ENCODE measurements at places on chromosomes 2 and 18. TPM values are rescaled to one million over a fixed set of nuclear protein-coding genes. Genes with fewer than 3 reads are reported as not detected.

Gene ASTL
- total RNA-seq = 0.30 TPM

Gene EVX2
- total RNA-seq = not detected

Gene ST8SIA3
- total RNA-seq = not detected

DNA sequence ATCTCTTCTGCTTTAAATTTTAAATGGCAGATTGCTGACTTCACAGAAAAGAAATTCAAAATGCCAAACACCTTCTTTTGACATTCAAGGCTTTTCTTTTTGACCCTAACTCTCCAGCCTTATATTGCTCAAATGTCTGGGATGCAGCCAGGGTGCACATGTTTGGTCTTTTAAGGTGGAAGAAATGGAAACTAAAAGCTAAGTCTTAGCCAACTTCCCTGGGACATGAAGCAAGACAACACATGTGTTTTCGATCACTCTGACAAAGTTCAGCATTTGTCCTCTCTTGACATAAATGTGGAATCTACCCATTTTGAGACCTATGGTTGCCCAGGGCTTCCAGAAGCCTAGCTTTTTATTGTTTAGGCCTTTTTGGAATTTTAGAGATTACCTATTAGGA is 161.6 kb downstream of the RDH14 start:
- peak; percentile 36 for DNase-seq

DNA sequence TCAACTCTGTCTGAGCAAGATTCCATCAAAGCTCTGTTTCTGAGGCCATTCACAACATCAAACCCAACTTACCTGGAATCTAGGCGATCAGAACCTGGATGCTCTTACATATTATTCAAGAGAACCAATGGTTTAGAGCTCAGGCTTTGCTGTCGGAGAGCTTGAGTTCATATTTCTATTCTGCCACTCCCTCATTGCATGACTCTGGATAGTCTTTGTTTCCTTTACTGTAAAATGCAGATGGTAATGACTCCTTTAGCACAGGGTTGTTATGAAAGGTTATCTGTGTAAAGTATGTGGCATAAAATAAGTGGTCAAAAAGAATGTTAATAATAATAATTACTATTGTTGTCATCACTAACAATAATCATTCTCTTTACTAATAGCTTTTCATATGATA is 12.6 kb downstream of the RELCH start:
- no peak for DNase-seq

DNA sequence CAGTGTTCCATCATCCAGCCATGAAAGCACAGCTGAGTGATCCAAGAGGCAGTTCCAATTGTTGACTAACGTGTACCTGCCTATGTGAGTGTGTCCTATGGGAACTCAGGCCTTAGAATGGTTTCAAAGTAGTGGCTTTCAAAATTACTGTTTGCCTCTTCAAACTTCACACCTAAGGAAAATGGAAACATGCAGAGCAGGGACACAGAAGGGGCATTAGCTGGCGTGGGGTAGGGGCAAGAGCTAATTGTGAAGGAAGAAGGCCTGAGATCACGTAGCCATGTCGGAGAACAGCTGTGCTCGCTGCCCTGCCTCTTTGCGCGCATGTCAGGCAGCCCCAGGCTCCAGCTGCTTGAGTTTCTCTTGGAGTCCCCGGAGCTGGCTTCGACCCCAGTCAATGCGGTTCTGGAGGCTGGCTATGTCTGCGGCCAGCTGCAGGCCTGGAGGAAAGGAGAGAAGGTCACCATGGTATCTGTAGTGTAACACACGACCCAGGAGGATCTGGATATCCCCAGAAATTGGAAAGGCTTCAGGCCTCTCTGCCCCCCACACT is 3.8 kb upstream of the IMP4 start:
- no peak for DNase-seq

GRCh38 chr18:79940814-79941472 is 10.5 kb downstream of the SLC66A2 start:
- DNase-seq = no peak

- DNase-seq = no peak
These were observed 167.6 kb downstream of the FAM210A start for GRCh38 chr18:13558790-13559189.

DNA sequence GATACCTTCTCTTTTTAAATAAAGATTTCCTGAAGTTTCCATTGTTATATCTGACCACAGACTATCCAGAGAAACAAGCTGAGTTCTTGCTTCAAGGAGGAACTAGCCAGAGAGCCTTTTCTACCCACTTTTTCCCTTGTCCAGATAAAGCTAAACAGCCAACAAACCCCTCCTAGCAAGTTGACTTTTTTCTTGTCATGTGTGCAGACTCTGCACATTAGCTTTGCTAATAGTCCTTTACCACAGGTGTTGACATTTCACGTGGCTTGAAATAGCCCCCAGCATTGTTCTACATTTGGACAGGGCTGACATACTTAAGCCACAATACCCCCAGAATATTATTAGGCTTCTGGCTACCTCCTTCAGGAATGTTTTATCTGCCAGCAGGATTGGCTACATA is 40.7 kb downstream of the PCBP1 start:
- DNase-seq = no peak

DNA sequence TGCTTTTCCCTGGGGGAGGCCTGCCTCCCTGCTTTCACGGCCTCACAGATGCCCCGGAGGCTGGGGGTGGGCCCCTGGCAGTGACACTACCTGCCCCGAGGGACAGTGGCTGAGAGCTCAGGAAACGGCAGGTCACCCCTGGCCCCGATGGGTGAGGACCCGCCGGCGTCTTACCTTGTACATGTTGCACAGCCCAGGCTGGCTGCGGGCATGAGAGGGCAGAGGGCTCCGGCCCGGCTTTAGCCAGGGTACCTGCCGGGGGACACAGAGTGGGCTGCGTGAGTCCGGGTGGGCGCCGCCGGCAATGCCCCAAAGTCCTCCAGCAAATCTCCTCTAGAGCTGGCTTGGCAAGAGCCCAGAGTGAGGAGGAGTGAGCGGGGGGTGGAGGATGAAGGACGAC is 122.9 kb downstream of the MBP start:
- DNase-seq = no peak

GRCh38 chr2:27771202-27771547 is 344 bp upstream of the MRPL33 start:
- DNase-seq = no peak

DNA sequence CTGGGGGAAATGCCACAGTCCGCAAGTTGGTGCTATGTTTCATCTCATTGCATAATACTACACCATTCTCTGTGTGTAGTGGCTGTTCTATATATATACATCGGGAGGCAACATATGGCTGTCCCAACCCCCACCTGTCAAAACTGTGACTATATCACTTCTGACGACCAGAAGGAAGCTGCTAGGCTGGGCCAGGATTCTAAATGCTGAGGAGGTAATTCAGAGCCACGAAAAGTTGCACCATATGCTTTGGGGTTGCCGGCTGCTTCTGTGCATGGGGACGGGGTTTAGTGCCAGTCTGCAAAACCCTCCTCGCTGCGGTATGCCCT is 117.3 kb downstream of the MSH2 start:
- DNase-seq = no peak

- no peak for DNase-seq
These were observed 20.0 kb downstream of the IL1RL2 start for GRCh38 chr2:102206666-102207341.

GRCh38 chr18:36655074-36655473 is 173.7 kb downstream of the TPGS2 start:
- DNase-seq = no peak

- DNase-seq = no peak
These were observed 13.4 kb upstream of the ASB1 start for GRCh38 chr2:238413368-238413767.

DNA sequence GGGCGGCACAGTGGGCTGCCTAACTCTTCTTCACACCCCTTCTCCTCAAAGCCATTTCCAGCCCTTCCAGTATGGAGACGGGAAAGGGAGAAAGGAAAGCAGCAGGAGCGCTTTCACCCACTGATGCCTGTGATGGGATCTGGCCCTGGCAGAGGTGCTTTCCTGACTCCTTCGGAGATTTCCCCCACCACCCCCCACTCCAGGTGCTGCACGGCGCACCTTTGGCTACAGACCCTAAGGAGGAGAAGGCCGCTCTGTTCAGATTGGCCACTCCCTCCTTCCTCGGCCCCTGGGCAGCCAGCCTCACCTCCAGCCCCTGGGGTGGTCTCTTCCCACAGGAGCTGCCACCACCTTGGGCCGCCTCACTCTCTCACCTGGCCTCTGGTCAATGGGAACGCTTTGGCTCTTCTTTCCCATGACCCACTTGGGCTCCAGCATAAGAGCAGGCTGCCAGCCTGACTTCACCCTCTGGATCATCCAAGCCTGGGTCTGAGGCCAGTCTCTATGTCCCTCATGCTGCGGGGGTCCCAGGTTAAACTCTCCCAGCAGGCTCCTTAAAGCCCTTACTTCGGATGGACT is 18.4 kb upstream of the MAL start:
- no peak for DNase-seq

DNA sequence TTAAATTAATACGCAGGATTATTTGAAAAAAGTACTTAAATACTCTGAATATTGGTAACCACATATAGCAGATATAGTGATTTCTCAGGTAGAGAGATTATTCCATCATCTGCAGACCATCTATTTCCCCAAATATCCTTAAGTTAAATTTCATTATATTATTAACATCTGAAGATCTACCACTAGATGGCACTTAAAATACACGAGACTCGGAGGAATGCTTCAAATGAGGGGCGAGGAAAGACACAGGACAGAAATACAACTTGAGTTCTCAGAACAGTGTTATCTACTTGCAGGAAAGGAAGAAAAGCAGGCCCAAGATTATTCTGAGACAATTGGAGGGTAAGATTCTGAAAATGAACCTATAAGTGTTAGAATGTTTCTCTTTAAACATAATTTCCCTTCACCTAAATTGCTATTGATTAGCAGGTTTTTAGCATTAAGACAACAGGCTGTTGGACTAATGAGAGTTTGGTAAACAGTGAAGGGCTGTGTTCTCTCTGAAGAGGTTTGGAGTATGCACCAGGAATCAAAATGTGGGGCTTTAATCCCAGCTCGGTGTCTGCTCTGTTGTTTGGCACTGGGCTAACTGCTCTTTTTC is 76.9 kb upstream of the GCFC2 start:
- peak; percentile 6 for DNase-seq
